ENCODE measurements at places on chromosomes 1 and 21.

DNA sequence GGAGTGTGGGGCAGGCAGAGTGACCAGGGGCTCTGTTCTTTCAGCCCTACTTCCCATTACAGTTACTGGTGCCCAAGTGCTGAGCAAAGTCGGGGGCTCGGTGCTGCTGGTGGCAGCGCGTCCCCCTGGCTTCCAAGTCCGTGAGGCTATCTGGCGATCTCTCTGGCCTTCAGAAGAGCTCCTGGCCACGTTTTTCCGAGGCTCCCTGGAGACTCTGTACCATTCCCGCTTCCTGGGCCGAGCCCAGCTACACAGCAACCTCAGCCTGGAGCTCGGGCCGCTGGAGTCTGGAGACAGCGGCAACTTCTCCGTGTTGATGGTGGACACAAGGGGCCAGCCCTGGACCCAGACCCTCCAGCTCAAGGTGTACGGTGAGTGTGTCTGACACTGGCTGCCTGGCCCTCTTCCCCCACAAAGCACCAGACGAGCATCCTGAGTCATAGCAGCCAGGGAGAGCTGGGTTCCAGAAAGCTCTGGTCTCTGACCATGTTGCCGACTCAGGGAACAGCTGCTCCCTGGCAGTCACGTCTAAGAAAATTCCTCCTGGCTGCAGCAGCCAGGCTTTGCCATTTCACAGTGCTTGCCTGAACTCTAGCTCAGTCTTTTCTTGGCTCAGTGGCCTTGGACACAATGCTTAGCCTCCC is 3.3 kb downstream of the SLAMF8 start:
- DNase-seq = no peak

GRCh38 chr1:225654277-225654597 is 1.3 kb upstream of the ENAH start:
- DNase-seq = no peak

DNA sequence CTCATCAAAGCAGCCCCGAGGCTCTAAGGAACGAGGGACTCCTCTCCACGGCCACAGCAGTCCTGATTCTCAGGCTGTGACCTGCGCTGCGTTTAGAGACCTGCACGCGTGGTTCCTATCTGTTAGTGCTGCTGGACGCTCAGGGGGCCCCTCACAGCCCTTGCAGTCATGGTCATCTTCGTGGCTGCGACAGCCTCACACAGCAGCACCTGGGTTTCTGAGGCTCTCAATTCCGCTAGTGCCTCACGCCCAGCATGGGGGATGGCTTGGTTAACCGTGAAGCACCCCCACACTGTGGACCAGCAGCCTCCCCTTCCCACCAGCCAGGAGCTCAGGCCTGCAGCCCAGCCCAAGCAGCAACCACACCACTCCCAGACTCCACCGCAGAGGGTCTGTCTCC is 7.8 kb downstream of the MORN1 start:
- no peak for DNase-seq

- no peak for DNase-seq
Observed at GRCh38 chr1:162649583-162649982, 17.3 kb downstream of the DDR2 start.

DNA sequence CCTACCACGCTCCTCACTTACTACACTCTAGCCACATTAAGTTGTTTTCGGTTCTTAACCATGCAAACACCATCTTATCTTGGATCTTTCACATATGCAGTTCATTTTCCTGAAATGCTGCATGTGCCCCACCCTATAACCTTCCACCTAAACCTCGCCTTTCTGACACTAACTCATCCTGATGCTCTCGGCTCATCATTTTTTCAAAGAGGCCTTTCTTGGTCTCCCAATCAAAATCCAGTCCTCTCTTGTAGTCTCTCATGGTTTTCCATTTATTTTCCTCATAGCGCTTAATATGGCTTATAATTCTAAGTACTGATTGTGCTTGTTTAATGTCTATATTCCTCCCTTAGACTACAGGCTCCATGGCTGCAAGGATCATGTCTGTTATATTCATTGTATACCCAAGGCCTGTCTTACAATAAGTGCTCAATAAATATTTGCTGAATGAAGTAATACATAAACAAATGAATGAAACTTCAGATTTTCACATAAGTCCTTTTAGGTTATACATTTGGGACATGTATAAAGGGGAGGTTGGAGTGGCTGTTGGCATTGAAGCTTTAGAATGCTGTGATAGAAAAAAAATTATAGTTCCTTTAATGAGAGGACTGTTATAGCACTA is 79.2 kb upstream of the CDC42BPA start:
- DNase-seq = no peak

DNA sequence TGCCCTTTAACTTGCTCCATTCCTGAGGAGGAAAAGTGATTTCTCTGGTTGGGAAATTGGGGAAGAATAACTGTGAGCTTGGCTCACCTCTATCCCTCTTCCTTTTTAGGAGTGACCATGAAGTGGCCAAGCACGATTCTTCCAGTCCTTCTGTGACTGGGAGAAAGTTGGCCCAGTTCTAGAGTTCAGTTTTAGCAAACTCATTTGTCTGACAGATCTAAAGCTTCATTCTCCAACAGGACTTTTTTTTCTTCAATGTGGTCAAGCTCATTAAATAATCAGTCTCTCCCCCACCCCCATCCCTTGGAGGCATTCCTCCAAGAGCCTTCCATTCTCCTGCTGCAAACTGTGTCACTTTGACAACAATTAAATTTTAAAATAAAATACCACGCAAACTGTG is 6.4 kb upstream of the AGL start:
- DNase-seq = no peak

DNA sequence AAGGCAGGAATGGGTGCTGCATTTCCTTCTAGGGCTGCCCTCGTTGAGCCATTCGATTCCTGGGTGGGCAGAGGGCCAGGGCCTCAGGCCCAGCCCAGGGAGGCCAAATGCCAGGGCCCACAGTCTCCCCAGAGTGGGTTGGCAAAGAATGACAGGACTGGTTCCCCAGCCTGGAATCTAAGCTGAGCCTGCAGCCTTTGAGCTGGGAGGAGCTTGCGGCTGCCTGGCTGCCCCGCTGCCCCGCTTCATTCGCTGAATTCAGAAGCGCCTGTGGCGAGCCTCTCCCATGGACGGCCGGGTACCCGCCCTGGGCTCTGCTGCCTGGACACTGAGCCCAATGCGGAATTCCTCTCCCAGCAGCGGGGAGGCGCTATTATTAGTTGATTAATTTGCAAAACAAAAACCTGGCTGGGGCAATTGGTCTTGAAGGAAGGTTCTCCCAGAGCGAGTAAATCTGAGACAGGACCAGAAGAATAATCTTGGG is 32.3 kb upstream of the TARDBP start:
- no peak for DNase-seq

- no peak for DNase-seq
Observed at GRCh38 chr1:52334906-52335528, 31.0 kb downstream of the CC2D1B start.

DNA sequence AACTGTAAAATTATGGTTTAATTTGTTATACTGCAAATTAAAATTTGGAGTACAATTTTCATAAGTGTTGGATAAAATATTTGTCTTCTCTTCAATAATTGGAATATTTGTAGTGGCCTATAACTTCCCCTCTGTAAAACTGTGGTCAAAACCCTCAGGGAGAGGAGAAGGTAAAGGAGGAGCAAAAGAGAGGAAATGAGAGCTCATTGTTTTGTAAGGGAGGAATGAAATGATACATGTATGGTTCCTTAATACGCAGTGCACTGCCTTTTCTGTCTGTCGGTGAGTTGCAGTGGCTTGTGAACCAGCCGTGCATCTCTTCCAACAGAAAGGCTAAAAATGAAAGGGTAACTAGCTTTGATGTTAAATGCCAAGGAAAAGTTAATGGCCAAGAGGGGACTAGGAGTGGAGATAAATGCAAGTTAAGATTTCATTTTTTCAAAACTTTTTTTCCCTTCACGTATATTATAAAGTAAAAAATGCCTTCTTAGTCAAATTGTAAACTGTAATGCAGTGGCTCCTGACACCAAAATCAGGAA is 26.4 kb downstream of the LRRC8D start:
- DNase-seq = no peak

DNA sequence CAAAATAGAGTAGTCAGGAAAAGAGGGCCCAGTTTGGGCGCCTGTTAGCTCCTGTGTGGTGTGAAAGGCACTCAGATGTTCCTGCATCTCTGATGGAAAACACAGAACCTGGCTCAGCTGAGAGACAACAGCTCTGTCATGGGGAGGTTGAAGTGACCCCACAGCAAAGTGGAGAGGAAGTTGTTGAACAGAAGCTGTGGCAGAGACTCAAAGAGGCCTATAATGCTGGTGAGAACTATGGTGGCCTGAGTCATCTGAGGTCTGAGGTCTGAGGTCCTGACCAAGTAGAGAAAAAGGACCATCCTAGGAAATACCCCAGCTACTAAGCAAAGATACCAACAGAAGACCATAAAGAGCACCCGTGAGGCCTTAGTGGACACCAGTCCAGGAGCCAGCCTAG is 45.6 kb upstream of the JAK1 start:
- no peak for DNase-seq

DNA sequence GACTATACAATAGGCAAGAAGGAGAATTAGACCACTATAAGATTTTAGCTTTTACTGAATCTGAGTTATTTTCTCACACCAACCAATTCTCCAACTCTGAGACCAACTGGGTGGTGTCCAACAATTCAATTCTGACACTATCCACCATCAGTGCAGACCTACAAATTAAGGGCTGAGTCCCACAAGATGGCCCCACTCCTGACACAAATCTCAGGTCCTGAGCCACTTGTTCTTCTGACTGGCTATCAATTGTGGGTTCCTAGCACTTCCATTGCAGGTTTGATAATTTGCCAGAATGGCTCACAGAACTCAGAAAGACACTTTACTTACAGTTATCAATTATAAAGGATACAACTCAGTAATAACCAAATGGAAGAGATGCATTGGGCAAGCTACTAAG is 6.7 kb downstream of the ERO1B start:
- no peak for DNase-seq

DNA sequence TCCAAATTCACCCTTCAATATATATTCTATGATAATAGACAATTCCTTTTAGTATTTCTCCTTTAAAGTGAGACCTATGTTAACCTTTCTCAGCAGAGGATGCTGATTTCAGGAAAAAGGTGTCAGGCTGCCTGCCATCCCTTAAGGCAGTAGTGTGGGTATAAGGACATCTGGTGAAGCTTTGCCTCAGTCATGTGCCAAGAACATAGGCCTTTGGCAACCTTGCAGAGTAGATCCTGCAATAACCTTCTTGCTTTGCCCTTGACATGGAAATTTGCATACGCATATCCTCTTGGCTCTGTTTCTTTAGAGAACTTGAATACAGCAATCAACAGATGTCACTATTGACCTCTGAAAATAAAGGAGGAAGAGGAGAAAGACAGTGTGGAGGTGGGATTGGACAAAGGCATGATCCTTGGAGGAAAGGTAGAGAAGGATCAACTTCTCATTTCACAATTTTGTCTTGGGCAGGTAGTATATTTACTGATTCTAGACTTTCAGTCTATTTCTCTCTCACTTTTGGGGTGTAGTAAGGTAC is 21.1 kb upstream of the ZRANB2 start:
- no peak for DNase-seq

- DNase-seq = no peak
Observed at GRCh38 chr1:20158358-20159070, 19.4 kb downstream of the PLA2G2F start.

GRCh38 chr1:208799186-208799585 is 555.0 kb upstream of the PLXNA2 start:
- no peak for DNase-seq

DNA sequence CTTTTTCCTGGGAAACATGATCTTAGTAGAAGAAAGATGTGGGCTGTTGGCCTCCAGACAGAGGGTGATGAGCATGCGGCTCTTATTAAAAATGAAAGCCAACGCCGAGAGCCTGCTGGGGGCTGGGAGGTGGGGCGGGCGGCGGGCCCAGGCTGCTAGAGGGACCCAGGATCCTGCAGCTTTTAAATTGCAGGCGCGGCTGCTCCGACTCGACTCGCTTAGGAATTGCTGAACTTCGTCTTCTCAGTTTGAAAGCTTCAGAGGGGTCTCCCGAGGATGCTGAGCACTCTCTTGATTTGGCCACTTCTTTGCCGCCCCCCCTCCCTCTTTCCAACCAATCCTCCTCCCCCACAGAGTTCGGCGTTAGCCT is 1.2 kb downstream of the AGPAT3 start:
- no peak for DNase-seq

GRCh38 chr1:113281550-113281949 is 108.8 kb upstream of the MAGI3 start:
- DNase-seq = no peak

DNA sequence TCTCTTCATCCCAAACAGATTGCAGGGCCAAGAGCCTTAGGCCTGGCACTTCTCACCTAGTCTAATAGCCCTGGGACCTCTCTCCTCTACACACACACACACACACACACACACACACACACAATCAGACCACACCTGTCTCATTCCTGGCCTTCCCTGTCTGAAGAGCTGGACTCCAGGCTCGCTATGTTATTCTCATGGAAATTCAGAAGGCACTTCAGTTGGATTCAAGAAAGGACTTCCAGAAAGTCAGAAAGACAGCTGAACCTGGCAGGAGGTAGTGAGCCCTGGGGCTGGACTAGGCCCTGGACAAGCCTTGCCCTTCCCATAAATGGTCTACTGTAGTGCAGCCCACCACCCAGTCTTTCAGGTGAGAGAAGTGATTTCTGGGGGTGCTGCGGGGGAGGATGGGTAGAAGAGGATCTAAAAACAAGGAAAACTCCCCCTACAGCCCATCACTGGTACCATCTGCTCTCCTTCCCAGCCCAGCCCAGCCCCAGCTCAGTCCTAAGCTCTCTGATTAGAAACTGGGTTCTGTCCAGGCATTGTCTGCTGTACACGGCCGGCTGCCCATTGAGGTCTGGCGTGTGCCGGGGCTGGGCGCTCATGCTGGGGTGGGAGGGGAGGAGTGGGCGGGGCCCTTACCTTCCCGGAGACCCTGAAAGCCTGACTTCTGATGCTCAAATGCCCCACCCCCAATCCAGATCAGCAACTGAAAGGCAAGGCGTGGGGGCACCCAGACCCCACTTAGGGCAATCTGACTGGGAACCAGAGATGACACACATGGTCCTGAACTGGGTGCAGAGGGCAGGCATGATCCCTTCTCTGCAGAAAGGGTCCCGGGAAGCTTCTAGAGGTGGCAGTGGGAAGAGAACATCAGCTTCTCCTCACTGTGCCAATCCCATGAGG is 2.5 kb downstream of the KIF21B start:
- no peak for DNase-seq

- peak; percentile 57 for DNase-seq
Observed at GRCh38 chr1:154669464-154670282, 61.7 kb upstream of the ADAR start.

GRCh38 chr1:156920233-156921052 is at the start of gene LRRC71:
LRRC71 (plus strand) TSS chr1:156920632; CDS start chr1:156920804, 172 bp downstream.
- peak; percentile 12 for DNase-seq

GRCh38 chr21:38807986-38808385 is 2.3 kb downstream of the ETS2 start:
- DNase-seq = no peak

- DNase-seq = no peak
Observed at GRCh38 chr1:44592208-44593145, 81.8 kb downstream of the TMEM53 start.

DNA sequence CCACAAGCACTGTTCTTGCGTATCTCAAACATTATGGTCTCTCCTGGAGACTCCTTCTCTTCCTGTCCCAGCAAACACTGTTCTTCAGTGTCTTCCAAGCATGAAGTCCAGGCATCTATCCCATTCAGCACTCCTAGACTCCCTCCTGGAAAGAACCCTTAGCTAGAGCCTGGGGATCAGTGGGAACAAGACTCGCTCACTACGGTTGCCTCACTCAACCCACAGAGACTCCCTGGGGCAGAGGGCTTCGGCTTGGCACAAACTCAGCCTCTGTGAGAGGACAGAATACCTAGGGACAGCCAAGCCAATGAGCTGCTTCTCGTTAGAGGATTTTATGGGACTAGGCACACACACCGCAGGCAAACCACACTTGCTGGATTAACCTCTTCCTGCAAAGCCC is 86.5 kb upstream of the IPO9 start:
- no peak for DNase-seq

- no peak for DNase-seq
Observed at GRCh38 chr21:45530423-45531113, 11.7 kb downstream of the SLC19A1 start.

Measured in stimulated activated CD4-positive, alpha-beta T cell treated with anti-CD3 and anti-CD28 coated beads, Interleukin-15, amount 100 ng/mL, for 1 hour (primary cell).